GM23248 (cell line): ENCODE measurements at places on chromosomes 7 and 10.

DNA sequence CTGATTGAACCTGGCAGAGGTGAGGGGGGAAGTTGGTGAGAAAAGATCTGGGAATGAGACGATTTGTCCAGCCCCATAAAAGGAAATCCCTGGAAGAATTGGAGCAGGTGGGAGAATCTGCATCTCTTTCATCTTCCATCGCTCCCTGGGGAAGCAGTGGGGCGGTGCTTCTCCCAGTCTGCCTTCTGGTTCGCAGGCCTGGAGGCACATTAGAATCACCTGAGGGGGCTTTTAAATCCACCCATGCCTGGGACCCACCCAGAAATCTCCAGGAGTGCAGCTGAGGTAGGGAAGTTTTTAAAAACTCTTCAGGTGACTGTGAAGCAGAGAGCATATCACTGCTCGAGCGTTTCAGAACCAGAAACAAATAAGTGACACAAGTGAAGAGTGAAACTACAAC is 26.7 kb upstream of the SYPL1 start:
- no peak for DNase-seq

DNA sequence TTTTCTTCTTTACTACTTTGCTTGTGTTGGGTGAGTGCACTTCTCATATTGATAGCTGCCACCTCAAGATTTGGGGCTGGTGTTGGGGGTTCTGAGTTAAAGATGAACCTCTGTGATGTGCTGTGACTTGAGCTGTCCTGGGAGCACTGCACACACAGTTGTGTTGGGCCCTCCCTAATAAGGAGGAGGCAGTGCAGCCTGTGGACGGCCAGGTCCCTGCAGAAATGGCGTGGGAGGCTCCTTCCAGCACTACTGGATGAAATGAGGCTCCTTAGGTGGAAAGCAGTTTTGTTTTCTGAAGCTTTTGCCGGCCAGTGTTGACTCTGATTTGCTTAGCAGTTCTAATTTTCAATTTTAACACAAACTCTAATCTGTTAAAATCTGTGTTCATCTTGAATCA is 44.0 kb downstream of the WDR37 start:
- DNase-seq, result peak; percentile 17

GRCh38 chr7:132865366-132866143 is 216.3 kb downstream of the CHCHD3 start:
- DNase-seq, result peak; percentile 81

- peak; percentile 46 for DNase-seq
Measured at GRCh38 chr10:6091630-6092029, 2.8 kb downstream of the RBM17 start.

GRCh38 chr10:29254123-29255046 is 34.5 kb upstream of the LYZL1 start:
- DNase-seq, result no peak

GRCh38 chr10:12844811-12845483 is 156.6 kb downstream of the CCDC3 start:
- peak; percentile 63 for DNase-seq
